ENCODE measurements at places on chromosomes 3 and 15.

- DNase-seq, result no peak
Observed at GRCh38 chr3:195170496-195170895, 100.5 kb downstream of the XXYLT1 start.

DNA sequence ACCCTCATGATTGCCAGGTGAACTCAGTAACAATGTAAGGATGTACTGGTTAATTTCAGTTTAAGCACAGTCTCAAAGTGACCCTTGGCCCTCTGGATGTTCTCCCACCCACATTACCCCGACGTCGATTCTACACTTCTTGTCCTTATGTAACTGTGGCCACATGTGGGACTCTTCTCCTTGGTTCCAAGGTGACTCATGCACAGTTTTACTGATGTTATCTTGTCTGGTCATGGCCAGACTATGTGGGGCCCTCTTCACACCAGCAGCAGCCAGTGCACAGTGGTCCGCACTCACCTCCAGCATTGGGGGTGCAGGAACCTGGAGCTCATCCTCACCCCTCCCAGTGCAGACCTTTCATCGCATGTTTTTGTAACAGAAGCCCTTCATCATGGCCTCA, 519.4 kb downstream of the OCA2 start:
- DNase-seq, result no peak

GRCh38 chr3:150285601-150286000, 122.5 kb upstream of the TSC22D2 start:
- no peak for DNase-seq

DNA sequence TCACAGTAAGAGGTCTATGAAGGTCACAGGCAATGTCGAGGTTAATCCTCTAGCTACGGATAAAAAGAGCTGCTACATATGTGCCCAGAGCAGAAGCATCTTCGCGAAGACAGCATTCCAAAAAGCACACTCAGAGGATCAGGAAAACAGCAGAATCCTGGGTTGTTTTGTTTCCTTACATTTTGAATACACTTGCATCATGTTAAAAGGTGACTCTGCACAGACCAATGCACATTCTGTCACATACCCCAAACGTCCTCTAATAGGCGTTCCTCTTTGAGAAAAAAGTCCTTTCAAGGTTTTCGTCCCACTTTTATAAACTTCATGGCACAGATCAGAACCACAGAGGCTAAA, 52.7 kb downstream of the VGLL4 start:
- DNase-seq, result no peak

DNA sequence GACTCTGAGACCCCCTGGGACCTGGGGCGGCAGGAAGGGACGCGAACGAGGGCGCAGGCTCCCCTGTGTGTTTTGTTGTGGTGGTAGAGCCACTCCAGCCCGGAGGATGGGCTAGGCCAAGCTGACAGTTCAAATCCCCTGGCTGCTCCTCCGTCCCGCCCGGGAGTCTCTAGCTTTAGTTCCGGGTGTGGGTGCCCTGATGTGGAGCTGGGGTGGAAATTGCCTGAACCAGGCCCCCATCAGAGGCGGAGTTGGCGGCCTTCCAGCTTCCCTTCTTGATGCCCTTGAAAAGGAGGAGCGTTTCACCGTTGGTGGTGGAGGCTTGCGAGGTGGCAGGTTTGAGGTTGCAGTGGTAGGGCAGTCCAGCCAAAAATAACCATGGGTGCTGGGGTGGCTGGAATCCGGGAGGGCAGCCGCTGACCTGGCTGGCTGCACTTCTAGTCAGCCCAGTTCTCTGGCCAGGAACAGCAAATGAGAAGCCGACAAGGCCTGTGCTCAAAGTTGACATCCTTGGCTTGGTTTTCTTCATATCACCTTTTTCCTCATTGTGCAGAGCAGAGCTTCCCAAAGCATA, 817 bp downstream of the CLK3 start:
- peak; percentile 25 for DNase-seq

Data from activated naive CD8-positive, alpha-beta T cell treated with anti-CD3 and anti-CD28 coated beads, Interleukin-2, amount 50 U/mL, for 16 hours (primary cell).